Ovary (tissue), 10 donors: ENCODE measurements at places on chromosomes 7 and 10. TPM values are rescaled to one million over a fixed set of nuclear protein-coding genes. Genes with fewer than 3 reads are reported as not detected.
A peak's percentile ranks its signal among the peaks of the same experiment; 100 is the strongest.

DNA sequence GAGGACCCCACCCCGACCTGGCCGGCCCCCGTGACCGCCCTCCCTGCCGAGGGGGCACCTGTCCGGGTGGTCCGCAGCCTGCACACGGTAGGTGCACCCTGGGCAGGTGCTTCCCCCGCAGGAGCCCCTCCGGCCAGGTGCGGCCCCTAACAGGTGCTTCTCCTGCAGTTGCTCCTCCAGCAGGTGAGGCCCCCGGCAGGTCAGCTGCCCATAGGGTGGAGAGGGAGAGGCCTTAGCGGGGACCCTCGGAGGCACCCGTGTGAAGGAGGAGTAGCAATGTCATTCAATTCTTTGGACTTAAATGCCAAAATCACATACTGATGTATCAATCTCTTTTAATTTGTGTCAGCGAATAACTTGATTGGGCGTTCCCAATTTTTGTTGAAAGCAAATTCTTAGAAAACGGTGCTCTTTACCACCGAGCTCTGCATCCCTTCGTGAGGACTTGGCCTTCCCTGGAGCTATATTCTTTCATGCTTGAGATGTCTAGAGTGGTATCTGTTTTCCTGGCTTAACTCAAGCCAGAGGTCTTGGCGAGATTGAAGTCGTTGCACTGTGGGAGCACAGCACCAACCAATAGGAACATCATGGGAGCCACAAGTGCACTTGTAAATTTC lies 738 bp upstream of the NCAPG2 start:
- DNase-seq: no peak

DNA sequence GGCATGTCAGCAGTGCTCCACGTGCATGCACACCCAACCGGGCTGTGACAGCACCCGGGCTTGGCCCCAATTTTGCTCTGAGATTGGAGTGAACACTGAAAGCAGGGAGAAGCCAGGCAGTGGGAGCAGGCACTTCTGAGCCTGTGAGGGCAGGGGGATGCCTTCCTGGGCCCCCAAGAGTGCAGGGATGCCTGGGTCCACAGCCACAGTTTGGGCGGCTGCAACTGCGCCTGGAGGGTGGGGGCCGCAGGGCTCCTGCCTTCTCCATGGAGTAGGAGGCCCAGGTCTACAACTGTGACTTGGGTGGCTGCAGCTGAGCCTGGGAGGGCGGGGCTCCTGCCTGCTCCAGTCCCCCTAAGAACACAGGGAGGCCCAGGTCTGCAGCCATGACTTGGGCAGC lies 37.6 kb upstream of the BNIP3 start:
- no peak for DNase-seq

DNA sequence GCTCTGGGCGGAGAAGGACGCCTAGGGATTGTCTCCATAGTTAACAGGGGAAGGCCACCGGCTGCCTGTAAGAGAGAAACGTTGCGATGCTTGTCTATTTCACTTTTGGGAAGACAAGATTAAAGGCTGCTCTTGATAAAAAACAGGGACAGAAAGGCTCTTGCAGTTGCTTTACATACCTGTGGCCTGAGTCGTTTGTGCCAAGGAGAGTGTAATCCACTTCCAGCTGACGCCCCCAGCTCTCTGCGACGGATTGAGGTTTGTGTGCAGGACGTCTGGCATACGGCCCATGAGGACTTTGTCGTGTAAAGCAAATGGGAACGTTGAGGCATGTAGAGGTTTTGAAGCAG lies 1.1 kb downstream of the MAP3K8 start:
- peak; percentile 51 for DNase-seq

- no peak for DNase-seq
Measured at GRCh38 chr7:4837803-4838625, 23.8 kb downstream of the PAPOLB start.

The BTBD16 gene
- not detected for total RNA-seq

- no peak for DNase-seq
Measured at GRCh38 chr10:29158066-29158465, 130.8 kb upstream of the LYZL1 start.

DNA sequence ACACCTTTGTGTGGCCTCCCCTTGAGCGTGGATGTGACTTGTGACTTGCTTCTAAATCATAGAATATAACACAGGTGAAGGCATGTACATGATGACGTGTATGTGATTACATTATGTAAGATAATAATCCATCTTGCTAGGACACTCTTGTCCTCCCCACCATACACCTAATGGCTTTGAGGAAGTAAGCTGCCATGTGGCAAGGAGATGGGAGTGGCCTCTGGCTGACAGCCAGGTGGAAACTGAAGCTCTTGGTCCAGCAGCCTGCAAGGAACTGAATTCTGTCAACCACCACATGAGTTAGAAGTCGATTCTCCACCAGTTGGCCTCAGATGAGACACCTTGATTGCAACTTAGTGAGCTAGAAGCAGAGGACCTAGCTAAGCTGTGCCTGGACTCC lies 67.4 kb upstream of the ELN start:
- DNase-seq: no peak

The ASZ1 gene
- not detected for total RNA-seq

The ZNF853 gene
- total RNA-seq: 16.5 TPM

DNA sequence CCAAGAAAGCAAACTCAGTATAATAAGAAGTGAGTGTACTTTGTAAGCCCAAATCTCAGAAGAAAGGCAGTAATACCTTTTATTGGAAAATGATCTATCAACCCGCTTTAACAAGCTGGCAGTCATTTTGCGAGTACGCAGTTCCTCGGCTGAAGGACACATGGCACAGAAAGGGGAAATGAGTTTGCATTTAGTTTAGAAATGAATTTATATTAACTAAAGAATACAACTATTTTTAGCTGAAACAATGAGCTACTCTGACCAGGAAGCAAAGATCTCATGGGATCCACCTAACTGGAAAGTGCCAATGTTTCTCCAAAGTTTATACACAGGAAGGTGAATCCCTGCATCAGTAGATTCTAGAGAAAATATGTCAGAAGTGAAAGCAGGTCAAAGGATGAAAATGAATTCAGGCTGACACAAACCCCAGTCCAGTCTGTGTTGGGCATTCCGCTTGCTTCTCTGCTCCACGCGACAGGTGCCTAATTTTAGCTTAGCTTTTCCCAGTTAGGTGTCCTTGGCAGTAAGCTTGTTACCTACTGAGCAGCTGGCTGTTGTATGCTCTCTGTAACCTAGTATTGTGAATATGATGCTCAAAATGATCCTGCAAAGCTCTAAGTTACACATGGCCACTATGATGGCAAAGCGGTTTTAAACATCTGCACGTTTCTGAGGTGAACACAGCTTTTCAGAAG lies 112.8 kb downstream of the LARP4B start:
- DNase-seq: no peak

The HERC4 gene
- 36.8 TPM for total RNA-seq

- no peak for DNase-seq
Measured at GRCh38 chr10:28496017-28496416, 36.9 kb upstream of the WAC start.

GRCh38 chr7:134210976-134211663 lies 84.0 kb downstream of the LRGUK start:
- DNase-seq: no peak

DNA sequence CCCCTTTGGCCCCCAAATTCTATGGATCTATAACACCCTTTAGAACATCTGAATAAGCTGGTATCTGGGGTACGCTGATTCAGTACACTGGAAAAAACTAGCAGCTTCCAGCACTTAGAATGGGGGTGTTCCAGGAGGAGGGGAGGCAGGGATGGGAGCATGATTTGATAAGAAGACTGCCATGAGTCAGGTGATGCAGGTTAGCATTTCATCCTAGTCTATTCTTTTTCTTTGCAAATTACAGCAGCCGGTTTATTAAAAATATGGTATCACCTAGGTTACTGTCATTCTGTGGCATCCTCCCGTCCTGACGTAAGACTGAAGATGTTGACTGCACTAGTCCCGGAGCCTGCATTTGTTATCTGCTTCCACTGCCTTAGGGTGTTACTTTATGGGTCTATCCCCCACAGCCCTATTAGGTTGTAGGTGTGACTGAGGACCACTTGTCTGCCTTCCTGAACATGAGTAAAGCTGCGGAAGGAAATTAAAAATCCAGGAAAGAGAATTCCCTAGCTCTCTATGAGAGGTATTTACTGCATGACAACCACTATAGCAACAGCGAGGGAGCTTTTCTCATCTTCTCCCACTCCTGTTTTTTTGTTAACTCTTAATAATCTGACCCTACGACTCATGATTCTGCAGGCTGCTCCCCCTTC lies 1.9 kb downstream of the HTR5A start:
- no peak for DNase-seq

GRCh38 chr10:129305046-129305445 lies 162.0 kb upstream of the MGMT start:
- no peak for DNase-seq

- no peak for DNase-seq
Measured at GRCh38 chr10:124723826-124724225, 20.4 kb downstream of the FAM53B start.

DNA sequence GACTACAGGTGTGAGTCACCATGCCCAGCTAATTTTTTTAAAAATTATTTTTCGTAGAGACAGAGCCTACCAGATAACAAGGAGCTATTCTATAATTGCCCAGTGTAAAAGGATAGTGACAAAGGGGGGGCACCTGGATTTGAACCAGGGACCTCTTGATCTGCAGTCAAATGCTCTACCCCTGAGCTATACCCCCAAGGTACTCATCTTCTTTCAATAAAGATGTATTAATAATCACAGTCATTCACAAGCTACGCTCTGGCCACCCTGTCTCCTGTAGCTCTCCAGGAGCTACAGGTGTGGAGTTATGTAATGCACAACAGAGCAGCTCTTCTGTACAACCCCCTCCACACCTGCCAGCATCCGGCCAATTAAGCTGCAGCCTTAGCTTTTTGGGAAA lies 83.5 kb downstream of the ZNF777 start:
- no peak for DNase-seq

The COL17A1 gene
- 0.46 TPM for total RNA-seq

The CYP2C9 gene
- not detected for total RNA-seq

The PTN gene
- total RNA-seq: 2.7 TPM

The ERCC6 gene
- 24.1 TPM for total RNA-seq

The MYOF gene
- 72.0 TPM for total RNA-seq

DNA sequence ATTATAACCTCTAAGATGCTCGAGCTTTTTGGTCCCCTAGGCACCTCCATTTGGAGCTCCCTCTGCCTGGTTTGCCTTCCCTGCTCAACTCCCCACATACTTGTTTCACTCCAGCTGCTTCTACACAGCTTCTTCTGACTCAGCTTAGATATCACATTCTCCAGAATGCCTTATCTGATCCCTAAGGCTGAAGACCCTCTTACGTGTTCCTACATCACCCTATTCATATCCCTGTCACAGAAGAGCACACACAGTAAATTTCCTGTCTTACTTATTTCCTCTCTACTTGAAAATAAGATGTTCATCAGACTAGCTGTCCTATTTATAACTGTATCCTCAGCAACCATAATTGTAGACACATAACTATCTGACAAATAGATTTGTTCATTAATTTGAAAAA lies 61.3 kb upstream of the RNF148 start:
- no peak for DNase-seq

DNA sequence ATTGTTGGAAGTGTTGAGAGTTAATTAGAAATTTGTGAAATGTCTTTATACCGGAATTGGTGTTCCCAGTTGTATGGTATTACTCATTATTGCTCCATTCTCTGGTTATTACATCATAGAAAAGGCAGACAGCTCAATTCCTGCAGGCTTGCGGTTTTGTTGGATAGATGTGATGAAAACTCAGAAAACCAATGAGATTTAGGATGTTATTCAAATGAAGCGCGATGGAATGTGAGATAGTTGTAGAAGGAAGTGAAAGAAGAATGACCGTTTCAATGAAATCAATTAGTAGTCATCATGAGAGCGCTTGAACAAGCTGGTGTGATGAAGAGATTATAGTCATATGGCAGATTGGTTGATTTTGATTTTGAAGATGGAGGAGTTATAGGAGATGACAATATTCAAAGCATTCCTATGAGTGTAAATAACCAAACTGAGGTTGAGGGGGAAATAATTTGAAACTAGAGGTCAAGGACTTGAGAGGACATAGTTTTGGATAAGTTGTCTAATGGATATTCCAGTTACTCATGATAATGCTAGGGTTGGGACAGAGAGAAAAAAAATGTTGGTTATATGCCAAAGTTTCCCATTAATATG lies 991.5 kb downstream of the NRG3 start:
- DNase-seq: no peak

DNA sequence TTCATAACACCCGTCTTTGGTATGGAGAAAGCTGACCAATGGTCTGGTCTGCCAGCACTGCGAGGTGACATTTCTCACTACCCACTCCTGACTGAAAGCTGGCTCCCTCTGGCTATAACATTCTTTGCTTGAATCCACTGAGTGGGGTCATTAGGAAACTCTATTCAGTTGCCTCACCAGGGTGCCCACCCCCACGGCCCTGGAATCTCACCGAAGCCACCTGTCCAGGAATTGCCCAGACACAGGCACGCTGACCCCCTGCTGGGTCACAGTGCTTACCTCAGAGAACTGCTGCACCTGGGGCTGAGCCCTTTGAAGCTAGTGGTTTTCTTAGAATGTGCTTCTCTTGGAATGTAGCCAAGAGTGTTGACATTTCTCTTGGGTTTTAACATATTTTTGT lies 28.6 kb downstream of the HECW1 start:
- no peak for DNase-seq

The CHPF2 gene
- total RNA-seq: 28.5 TPM

The CALML3 gene
- total RNA-seq: not detected

The LRRTM3 gene
- total RNA-seq: 3.8 TPM

GRCh38 chr7:6393667-6394056 lies 54.1 kb downstream of the DAGLB start:
- DNase-seq: no peak

DNA sequence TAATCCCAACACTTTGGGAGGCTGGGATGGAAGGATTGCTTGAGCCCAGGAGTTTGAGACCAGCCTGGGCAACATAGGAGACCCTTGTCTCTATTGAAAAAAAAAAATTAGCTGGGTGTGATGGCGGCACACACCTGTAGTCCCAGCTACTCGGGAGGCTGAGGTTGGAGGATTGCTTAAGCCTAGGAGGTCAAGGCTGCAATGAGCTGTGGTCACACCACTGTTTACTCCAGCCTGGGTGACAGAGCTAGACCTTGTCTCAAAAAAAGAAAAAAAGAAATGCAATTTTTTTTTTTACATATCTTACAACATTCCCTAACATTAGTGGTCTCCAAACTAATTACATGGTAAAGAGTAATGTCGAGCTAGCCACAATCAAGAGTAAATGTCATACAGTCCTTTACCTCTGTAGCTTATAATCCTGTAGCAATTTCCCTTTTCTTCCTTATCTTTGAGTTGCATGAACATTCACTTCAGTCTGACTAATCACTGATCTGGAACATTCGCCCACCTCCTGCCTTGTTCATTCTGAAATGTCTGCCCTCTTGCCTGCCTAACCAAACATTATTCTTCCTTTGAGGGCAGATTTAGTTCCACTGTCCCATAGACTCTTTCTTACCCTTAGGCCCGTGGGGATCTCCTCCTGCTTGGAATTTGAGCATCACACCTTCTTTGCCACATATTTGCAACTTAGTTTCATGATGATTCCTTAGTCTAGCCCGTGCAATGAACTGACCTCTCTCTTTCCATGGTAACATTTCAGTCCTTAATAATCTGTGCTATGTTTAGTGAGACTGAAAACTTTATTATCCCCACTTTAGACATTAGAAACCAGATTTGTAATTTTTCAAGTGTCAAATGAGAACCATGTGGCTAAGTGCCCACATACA lies 4.8 kb upstream of the VCL start:
- no peak for DNase-seq
